Left colon (tissue), 2 donors: ENCODE measurements at places on chromosomes 4 and X. TPM values are rescaled to one million over a fixed set of nuclear protein-coding genes. Genes with fewer than 3 reads are reported as not detected.

GRCh38 chrX:129520151-129520550 is 3.1 kb downstream of the SMARCA1 start:
- DNase-seq, result no peak

GRCh38 chrX:2608638-2609430 is 82.3 kb upstream of the CD99 start:
- DNase-seq, result peak; percentile 90

DNA sequence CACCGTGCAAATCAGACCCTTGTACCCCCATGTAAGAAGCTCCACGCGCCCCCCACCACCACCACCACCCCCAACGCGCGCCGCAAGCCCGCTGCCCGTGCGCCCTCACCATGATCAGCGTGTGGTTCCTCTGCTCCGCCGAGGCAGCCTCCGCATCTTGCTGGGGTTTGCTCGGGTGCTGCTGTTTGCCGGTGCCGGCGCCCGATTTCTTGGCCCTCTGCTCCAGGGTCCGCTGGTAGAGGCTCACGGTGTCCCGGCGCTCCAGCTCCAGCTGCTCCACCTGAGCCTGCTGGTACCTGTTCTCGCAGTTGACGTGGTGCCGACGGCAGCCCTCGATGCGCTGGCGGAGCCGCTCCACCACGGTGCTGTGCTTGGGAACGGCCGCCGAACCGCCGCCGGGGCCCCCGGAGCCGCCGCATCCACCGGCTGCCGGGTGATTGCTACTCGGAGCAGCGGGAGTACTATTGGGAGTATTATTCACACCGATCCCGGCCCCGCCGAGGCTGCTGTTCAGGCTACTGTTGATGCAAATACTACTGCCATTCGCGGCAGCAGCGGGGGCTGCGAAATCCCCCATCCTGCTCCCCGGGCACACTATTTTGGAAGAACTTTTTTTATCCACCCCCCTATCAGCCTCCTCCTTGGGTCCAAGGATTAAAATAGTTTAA is 1.1 kb downstream of the MAML3 start:
- DNase-seq, result peak; percentile 50

GRCh38 chrX:136880003-136880451 is 498 bp downstream of the RBMX start:
- DNase-seq, result no peak

Gene FGFR3
- 46.5 TPM for total RNA-seq

DNA sequence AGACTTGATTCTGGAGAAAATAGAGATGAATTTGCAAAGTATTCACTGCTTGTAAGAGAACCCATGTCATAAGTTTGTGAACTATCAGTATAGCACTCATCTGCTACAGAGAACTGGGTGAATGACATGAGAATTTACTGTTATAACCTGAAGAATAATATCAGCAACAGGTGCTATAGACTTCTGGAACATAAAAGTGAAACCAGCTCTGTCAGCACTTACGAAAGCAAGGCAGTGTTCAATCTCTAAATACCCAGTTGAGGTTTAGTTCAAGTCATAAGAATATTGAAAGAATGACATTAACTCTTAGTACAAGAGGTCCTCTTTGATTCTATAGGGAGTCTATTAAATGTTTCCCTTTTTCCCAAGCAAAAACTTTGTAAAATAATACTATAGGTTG is 232.9 kb upstream of the ANKRD50 start:
- no peak for DNase-seq
